ENCODE measurements at places on chromosomes 1 and 21.

DNA sequence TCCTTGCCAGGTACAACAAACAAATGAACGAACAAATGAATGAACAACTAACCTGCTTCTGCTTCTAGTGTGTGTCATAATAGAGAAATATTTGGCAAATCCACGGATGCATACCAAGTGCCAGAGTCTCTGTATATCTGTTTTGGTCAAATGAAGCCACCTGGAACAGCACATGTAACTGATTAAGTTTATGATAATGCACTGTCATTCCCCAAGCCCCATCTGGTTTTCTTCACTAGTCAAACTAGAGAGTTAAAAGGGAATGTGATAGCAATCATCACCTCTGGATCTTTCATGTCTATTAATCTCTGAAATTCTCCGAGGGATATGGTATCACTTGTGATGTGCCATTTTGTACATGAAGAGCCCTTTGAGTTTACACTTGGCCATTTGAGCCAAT is 21.0 kb upstream of the SCAF4 start:
- DNase-seq = no peak

DNA sequence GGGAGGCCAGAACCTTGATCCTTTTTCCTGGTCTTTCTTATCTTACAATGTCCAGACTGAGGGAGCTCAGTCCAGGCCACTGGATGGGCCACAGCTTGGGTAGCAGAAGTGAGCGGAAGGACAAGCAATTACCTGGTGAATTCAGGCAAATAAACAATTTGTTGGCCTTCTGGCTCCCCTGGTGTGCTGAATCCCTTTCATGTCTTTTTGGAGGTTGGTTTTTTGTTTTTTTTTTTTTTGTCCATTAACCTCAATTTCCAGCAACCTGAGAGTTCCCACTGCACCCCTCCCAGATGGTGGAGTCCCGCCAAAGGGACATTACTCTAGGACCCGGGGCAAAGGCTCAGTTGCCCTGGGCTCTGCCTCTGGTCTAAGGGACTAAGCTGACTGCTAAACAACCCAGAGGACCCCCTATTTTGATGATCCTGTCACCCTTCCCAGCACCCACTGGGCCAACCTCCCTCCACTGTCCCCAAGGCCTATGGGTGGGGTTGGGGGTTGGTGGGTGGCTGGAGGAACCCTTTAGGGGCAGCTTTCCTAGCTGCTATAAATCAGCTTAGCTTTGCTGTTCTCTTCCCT is 85.5 kb downstream of the KCND3 start:
- no peak for DNase-seq

GRCh38 chr1:38721816-38722215 is 137.8 kb downstream of the RRAGC start:
- no peak for DNase-seq

DNA sequence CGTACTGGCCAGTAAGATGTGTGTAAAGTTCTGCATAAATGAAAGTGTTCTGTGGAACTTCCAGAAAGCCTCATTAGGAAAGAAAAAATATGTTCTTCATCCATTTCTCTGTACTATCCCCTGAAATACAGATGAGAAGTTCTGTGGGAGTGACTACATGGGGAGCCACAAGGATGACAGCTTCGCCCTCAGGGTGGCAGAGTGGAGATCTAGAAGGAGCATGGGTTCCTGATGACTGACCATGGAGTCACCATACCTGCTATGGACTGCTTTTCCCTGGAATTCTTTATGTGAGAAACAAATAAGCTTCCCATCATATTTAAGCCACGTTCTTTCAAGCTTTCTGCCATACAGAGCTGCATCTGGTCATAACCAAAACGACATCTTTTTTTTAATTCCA is 113.9 kb upstream of the RGS1 start:
- DNase-seq = no peak

GRCh38 chr1:230010603-230011332 is 56.3 kb upstream of the GALNT2 start:
- no peak for DNase-seq

DNA sequence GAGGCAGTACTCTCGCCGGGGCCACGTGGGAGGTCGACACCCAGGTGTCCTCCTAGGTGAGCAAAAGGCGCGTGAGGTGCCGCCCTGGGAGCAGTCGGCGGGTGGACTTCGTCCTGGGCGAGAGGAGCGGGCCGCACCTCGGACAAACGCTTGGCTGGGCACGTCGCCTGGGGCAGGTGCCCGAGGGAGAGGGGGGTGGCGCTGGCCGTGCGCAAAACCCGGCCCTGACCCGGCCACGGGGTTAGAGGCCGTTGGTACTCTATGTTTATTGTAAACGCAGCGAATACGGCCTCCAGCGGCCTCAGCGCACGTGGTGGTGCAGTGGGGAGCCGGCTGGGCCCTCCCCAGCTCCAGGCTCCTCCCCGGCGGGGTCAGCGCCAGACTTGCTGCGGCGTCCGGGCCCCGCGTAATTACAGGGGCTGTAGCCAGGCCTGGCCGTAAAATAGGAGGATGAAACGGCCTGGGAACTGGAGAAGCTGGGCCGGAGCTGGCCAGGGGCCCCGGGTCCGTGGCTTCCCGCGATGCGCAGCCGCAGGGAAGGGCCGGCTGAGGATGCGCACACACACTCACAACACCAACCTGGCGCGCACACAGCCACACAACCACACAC is 1.6 kb upstream of the EFNA1 start:
- no peak for DNase-seq

DNA sequence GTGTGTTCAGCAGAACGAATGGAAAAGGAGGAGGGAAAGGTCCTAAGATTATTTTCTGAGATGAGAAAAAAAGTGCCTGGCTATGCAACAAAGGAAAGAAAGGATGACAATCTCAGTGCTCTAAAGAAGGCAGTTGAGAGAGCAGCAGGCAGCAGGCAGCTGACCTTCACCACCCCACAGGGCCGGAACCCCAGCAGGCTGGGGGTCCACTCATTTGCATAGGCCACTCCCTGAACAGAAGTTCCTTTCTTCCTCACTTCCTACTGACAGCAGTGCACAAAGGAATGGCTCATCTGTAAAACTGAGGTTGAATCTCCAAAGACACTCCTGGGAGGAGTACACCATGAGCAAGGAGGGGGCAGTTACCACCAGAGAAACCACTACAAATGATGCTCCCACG is 41.4 kb upstream of the TNR start:
- DNase-seq = no peak

DNA sequence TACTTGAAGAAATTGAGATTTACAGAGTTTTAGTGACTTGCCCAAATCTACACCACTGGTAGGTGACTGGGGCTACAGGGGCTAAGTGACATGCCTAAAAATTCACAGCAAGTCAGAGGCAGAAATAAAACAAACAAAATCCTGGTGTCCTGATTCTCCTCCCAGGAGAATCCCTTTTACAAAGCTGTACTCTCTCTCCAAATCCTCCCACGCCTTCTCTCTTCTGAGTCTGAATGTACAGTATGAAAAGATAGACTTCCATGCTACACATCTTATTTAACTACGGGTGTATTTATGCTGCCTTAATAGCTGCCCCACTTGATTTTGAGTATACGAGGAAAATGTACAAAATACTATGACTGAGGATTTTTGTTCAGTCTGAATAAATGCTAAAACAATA is 65.4 kb downstream of the SGIP1 start:
- no peak for DNase-seq

GRCh38 chr1:152003846-152004442 is 10.3 kb upstream of the S100A10 start:
- no peak for DNase-seq

- no peak for DNase-seq
Measured at GRCh38 chr1:160171980-160172379, 18.4 kb upstream of the CASQ1 start.

DNA sequence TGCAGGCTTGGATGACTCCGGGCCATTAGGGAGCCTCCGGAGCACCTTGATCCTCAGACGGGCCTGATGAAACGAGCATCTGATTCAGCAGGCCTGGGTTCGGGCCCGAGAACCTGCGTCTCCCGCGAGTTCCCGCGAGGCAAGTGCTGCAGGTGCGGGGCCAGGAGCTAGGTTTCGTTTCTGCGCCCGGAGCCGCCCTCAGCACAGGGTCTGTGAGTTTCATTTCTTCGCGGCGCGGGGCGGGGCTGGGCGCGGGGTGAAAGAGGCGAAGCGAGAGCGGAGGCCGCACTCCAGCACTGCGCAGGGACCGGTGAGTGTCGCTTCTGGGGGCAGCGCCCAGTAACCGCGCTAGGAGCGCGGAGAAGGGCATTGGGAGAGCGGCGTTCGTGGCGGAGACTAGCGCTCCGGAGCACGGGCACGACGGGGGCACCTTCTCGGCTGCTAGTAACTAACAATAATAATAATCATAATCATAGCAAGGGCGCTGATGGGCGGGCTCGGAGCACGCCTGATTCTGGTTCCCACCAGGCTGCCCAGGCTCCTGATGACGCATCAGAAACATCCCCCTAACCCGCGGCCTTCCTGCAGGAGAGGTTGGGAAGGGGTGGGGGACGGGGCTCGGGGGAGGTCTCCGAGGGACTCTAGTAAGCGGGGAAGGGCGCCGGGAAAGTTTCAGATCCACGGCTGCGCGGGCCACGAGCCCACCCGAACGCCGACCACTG is at the start of gene MX1:
Gene MX1 (plus strand): TSS at position 286 of the 722 bp plus-strand sequence. CDS start 5,832 bp downstream, outside the sequence.
- peak; percentile 80 for DNase-seq

GRCh38 chr1:92583821-92584760 is 97.4 kb upstream of the GFI1 start:
- no peak for DNase-seq

GRCh38 chr1:217527151-217527550 is 103.7 kb downstream of the GPATCH2 start:
- no peak for DNase-seq

- no peak for DNase-seq
Measured at GRCh38 chr1:244231193-244231571, 180.1 kb downstream of the ZBTB18 start.

DNA sequence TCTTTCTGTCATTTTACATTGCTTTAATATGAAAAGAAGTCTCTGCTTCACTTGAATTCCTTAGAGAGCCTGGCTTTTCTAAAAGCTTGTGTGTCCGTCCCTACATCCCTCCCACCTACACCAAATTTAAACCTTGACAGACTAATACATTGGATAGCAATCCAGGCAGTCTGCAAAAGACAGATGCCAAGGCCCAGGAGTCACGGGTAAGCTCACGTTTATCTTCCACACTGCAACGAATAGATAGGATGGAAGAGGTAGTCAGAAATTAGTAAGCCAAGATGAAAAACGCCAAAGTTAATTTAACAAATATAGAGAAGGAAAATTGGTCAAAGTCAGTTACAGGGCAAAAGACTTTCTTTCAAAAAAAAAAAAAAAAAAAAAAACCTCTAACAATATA is 338.1 kb downstream of the SMYD3 start:
- DNase-seq = no peak

DNA sequence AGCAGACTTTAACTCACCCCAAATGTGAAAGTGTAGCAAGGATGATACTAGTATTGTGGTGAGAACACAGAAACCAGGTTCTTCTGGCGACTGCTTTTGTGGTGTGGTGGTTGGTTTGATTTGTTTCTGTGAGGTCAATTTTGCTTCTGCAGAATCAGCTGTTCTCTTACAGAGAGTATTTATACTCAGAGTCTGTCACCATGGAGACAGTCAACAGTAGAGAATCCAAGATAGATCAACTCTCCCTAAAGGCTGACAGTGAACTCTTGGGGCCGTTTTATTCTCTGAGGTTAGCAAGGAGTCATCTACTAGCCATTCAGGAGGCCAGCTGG is at the start of gene CFAP107:
Gene CFAP107 (plus strand): TSS at position 209 of the 332 bp plus-strand sequence. CDS start 231 bp downstream, outside the sequence.
- DNase-seq = no peak

All from activated CD4-positive, alpha-beta T cell treated with anti-CD3 and anti-CD28 coated beads, Interleukin-2, amount 50 U/mL, for 48 hours (primary cell).